CD4-positive, alpha-beta T cell treated with Interleukin-4 for 4 hours (primary cell): ENCODE measurements at places on chromosomes 1 and 21.
A peak's percentile ranks its signal among the peaks of the same experiment; 100 is the strongest.

DNA sequence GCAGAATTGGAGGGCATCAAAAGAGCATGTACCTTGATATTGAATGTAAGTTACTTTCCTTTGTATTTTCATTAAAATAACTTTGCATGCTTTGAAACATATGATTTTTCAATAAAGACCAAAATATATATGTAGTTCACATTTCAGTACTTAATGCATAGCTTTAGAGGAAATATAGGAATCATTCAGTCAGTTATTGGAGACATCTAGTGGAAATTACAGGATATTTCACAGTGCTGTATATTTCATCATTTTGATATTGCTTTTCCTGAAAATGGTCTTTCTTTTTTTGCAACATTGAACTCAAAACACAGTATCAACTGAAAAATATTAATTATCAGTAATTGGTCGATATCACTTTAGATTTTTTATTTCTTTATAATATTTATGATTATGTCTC lies 375.8 kb downstream of the NCAM2 start:
- DNase-seq = no peak

DNA sequence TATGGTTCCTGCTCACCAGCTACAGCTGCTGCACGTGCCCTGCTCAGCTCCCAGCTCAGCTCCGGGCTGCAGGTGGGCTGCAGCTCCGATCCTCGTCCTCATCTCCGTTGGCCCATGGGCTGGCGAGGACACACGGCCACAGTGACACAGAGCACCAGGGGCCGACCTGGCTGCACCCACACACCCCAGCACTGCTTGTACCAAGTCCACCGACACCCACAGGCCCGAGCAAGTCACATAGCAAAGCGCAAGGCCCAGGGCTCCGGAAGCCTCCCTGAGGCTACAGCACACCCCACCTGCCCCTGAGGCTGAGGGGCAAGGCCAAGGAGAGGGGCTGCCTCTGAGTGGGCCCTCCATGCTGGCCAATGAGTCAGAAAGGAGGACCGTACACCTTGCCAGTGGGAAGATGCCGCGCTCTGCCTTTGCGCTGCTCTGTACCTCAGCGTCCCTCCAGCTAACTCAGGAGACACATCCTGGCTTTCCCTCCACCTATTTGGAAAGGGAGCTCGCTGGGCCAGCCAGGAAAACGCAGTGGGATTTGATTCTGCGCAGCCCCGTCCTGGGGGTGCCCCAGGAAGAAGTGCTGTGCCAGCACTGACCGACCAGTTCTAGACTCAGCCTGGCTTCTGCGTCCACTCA lies 124.8 kb downstream of the SIK1 start:
- DNase-seq = no peak

GRCh38 chr1:110760321-110760720 lies 85.6 kb upstream of the KCNA3 start:
- DNase-seq = no peak

GRCh38 chr1:100780814-100781213 lies 61.3 kb downstream of the VCAM1 start:
- no peak for DNase-seq

- DNase-seq = peak; percentile 27
These were observed 154.9 kb downstream of the TGFBR3 start for GRCh38 chr1:91730801-91731732.

GRCh38 chr1:35777109-35777508 lies 7.3 kb upstream of the CLSPN start:
- no peak for DNase-seq

GRCh38 chr1:191831572-191831971 lies 326.7 kb upstream of the RGS18 start:
- DNase-seq = no peak

DNA sequence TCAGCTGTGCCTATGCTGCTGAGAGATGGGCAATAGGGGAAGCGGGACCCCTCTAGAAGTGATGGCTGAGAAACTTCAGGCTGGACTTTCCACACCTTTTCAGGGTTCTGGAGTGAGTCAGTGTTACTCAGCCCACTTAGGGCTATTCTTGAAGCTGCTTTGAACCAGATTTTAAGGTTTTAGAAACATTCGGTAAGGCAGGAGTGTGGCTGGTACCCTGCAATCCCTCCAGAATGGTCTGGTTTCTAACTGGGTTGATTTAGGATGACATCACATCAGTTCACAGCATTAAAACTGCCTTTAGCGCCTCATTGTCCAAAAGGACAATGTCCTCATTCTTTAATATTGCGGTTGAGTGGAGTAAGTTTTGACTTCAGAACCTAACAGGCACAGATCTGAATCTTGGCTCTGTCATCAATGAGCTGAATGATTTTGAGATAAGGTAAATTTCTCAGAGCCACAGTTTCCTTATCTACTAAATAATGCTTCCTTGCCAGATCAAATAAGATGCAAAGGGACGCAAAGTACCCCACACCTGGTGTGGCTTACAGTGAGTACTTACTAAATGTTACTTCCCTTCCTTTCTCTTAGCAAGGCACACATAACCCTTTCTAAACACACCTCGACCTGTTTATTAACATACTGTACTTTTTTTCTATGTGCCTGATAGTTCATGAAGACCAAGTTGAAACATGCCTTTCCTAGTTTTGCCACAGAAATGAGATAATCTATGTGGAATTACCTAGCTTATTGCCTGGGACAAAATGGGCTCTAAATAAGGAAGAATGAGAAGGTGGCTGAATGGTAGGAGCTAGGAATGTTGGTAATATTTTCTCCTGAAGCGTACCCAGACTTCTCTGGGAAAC lies 209.8 kb downstream of the ROR1 start:
- no peak for DNase-seq

DNA sequence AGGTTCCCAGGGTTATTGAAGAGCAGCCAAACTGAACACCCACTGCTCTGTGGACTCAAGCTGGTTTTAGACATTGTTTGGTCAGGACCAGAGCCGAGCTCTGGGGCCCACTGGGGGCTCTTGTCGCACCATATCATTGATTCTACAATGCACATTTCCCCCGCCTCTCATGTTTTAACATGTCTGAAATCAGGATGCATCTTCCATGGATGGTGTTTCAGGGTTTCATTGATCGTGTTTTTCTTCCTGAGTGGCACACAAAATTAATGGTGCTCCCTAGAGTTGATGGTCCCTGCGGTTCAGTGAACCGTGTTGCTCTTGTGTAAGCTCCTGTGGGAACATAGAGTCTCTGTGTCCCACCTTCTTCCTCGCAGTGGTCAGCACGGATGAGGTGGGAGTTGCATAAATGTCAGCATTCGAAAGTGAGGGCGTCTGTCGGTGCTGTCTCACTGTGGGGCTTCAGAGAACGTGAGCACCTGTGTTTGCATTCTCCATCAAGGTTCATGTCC lies 38.3 kb downstream of the GALNT2 start:
- DNase-seq = no peak

GRCh38 chr1:57172040-57172439 lies 206.2 kb upstream of the C8B start:
- no peak for DNase-seq

GRCh38 chr1:94228640-94229375 lies 8.6 kb downstream of the ARHGAP29 start:
- no peak for DNase-seq

DNA sequence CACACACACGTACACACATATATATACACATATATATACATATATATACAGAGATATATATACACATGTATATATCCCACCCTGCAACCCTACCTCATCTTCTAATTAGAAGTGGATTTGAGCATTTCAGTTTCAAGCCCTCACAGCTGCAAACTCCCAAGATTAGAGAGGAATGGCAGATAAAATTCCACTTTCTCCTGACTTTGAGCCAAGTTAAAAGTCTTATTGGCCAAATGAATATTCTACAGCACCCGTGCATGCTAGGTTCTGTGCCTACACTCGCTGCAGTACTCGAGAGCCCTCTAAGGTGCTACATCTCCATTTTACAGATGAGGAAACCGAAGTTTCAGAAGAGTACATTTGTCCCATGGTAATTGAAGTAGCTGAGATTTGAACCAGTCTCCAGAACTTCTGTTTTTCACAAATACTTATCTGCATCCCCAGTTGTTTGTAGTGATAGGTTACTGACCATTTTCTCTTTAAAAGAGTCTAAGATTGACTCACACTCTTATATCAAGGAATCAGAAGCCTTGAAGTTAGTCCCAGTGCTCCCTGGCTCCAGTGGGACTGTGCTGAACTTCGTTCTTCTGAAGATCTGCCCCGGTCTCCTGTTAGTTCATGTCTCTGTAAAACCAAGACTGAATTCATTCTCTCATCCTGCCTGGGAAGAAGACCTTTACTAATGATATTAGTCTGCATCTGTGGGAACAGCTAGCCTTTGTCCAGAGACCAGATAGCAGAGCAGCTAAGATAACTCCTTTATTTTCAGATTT lies 292.1 kb downstream of the TM2D1 start:
- DNase-seq = no peak

- no peak for DNase-seq
These were observed 60.3 kb upstream of the GPR153 start for GRCh38 chr1:6321205-6321604.

DNA sequence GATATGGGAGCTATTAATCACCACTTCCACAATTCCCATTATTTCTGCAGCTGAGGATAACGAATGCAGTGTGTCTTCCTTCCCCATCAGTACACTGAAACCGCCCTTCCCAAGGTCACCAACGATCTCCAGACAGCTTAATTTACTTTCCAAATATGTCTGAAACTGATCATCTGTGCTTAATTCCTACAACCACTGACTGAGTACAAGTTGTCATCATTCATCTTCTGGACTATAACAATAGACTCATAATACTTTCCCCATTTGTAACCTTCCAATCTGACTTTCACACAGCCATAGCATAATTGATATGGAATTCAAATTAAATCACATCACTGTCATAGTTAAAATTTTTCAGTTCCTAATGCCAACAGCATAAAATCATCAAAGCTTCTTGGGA lies 17.4 kb downstream of the DNM3 start:
- no peak for DNase-seq

DNA sequence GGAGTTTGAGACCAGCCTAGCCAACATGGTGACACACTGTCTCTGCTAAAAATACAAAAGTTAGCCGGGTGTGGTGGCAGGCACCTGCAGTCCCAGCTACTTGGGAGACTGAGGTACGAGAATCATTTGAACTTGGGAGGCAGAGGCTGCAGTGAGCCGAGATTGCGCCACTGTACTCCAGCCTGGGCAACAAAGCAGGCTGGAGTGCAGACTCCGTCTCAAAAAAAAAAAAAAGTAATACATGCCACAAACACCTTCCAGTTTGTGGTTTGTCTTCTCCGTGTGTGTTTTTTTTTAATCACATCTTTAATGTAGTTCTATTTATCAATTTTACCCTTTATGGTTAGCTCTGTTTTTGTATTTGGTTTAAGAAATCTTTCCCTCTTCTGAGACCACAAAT lies 22.3 kb downstream of the POGZ start:
- DNase-seq = no peak

DNA sequence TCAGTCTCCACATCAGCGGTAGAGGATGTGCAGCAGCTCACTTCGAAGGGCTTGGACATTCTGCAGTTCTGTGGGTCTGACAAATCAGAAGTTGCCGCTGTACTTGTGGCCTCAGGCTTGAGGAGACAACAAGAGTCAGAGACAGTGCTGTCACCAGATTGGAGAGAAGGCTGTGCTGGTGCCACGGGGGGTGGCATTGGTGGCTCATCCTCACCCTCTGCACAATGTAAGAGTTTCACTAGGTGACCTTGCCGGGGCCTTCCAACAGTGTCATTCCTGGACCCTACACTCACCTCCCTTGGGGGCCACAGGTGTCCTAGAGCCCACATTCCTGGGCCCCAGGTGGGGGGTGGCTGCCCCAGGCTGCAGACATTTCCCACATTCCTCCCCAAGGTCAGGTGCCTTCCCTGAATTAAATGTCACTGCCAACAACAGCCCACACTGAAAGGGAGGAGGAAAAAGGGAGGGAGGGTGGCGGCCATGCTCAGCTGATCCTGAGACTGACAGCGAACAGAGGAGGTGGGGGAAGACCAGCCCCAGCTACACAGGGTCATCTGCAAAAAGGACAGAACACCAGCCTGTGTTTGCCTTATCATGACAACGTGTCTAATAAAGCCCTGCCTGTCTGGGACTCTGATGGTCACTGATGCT lies 46.4 kb downstream of the TMCC2 start:
- DNase-seq = peak; percentile 10

DNA sequence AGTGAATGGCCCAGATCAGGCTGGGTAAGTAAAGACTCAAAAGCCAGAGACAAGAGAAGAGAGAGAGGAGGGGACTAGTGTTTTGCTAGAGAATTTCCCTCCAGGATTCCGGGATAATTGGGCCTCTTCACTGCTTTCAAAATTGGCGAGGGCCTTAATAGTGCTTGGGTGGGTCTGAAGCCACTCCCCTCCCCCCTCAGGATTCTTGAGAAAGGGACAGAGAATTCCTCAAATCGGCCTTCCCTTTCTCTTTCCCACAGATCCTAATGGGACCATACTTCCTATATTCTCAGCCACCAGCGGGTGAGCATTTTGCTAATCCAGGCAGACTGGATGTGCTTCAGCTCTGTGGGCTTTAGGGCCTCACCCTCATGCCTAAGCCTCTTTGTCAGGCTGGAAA lies 11.9 kb downstream of the SFN start:
- no peak for DNase-seq

DNA sequence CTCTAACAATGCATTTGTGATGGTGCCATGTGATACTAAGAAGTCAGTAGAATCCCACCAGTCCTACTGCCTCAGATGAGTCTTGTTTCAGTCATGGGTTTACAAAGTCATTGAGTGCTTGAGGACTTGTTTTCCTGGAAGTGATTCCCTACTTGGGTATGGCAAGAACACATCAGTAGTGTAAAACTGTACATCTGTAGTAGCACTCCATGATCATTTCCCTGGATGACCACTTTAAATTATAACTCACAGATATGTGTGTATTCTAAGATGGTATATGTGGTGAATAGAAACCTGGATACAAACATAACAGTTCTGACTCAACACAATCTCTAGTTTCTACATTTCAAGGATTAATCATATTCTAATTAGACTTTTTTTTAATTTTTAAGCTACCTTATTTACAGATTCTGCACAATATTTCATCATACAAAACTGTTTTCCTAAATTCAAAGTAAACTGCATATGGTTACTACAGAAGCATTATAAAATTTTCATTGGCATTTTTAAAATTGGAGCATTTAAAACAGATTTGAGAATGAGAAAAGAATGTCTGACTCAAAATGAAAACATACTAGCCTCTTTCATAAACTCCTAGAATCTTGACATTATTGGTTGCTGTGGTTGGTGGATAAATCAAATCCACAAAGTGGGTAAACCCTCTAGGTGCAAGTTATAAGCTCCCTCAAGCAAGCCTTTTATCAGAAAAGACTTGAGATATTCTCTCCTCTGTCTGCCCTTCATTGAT lies 6.8 kb upstream of the PSMG1 start:
- no peak for DNase-seq

DNA sequence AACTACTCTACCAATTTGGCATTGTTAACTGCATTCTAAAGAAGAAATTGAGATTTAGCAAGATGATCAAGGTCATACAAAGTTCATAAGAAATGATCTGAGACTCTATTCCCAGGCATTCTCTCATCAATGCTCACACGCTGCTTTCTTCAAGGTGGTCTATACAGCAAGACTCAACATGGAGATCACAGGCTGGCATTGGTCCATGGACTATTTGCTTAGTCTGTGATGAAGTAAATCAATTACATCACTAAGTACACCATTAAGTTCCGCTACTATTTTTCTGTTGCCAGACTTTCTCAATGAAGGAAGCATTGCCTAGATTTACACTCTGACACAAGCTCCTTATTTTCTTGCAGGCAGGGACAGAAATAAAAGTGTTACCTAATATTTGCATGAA lies 51.9 kb upstream of the CYP2J2 start:
- DNase-seq = no peak
